ENCODE measurements at places on chromosomes 3 and 15.

- H3K27ac ChIP-seq = no peak overlapping the region
- no peaks in the 10 kb centered on the region for H3K27me3 ChIP-seq
- no peak for DNase-seq
- H3K36me3 ChIP-seq = no peaks in the 10 kb centered on the region
- no peaks in the 10 kb centered on the region for H3K4me1 ChIP-seq
- H3K4me3 ChIP-seq = no peak overlapping the region
These were observed 49.3 kb downstream of the STRIT1 start for GRCh38 chr3:155244216-155244615.

DNA sequence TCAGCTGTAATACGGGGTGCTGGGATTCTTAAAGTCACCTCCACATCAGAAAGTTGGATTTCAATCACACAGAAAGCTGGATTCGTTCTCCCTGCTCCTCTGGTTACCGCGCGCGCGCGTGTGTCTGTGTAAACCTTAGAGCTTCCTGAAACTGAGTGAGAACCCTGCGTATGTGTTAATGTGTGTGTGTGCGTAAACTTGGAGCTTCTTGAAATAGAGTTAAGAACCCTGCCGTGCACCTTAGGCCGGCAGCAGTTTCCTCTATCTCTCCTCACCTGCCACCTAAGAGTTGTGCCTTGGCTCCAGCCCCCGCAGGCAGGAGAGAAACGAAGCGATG is 531 bp downstream of the LZTFL1 start:
- peak overlapping the region; percentile 78 for H3K4me3 ChIP-seq
- H3K4me1 ChIP-seq = no peaks in the 10 kb centered on the region
- no peaks in the 10 kb centered on the region for H3K27me3 ChIP-seq
- H3K36me3 ChIP-seq = no peaks in the 10 kb centered on the region

DNA sequence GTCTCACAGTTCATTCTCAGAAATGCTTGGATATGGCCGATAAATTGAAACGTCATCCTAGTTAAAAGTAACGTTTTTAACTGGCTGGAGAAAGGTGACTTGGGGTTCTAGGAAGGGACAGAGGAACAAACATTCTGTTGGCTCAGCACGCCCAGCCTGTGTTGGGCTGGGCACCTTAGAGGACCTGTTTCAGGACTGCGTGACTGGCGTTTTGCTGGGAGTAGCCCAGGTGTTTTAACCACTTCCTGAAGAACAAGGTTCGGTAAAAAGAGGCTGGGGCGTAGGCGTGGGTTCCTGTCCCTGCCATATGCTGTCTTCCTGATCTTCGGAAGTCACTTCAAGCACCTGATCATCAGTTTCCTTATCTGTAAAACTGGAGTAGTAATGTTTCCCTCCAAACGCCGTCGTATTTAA is 1.1 kb upstream of the TLNRD1 start:
- DNase-seq = no peak
- H3K27ac ChIP-seq = no peak overlapping the region
- peaks cover 4% of the 10 kb centered on the region for H3K4me1 ChIP-seq
- no peak overlapping the region for H3K4me3 ChIP-seq
- no peaks in the 10 kb centered on the region for H3K27me3 ChIP-seq

GRCh38 chr3:105365391-105366325 is 1.1 kb upstream of the ALCAM start:
- H3K36me3 ChIP-seq = no peaks in the 10 kb centered on the region
- H3K27ac ChIP-seq = peak overlapping the region; percentile 46
- peak overlapping the region; percentile 38 for H3K4me3 ChIP-seq

Data from mesendoderm (in vitro differentiated cells).